NK-92 treated with Interleukin-12 subunit alpha and Interleukin-12 subunit beta, amount 100 ng/mL, for 24 hours (cell line): ENCODE measurements at places on chromosomes 12 and 14.

GRCh38 chr14:30680036-30680435, 57.9 kb downstream of the SCFD1 start:
- DNase-seq, result no peak

DNA sequence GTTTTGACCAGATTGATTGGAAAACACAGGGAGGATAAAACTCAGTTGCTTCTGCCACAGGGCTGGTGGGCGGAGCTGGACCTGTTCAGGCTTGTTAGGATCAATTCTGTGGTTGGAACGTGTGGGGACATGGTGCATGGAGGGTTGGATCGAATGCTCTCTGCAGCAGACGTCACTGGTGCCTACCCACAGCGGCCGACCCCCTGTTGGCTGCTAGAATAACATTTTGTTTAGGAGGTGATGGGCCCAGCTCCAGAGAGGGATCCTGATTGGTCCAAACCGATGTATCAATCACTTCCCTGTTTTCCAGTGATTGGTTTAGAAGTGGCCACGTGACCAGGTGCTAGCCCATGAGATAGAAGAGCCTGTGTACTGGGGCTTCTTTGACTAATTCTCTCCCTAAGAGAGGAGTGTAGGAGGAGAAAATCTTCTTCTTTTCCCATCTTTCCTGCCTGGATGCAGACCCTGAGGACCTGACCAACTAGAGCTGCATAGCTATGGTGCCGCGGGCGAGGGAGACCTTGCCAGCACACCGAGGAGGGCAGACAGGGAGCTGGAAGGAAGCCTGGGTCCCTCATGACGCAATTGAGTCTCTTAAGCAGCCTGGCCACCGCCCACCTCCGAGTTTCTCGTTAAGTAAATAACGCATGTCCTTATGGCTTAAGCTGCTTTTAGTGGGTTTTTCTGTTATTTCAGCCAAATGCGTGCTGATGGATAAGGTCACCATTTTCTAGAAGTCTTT, 163.5 kb downstream of the AACS start:
- DNase-seq, result no peak

DNA sequence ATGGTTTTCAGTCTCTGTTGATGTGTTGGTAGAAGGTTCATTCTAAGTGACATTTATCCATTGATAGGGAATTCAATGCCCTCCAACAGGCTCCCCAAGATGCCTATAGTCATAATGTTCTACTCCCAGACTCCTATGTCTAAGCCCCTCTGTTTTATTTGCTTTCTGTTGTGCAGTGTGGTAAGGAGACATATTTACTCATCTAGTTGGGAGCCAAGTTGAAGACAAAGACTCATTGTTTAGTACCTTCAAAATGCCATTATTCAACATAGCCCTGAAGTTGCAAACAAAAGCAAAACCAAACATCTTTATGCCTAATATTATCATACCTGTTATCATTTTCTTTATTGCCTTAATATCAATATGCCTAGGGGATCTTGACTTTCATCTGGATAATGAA, 302.1 kb downstream of the RMST start:
- DNase-seq, result no peak

DNA sequence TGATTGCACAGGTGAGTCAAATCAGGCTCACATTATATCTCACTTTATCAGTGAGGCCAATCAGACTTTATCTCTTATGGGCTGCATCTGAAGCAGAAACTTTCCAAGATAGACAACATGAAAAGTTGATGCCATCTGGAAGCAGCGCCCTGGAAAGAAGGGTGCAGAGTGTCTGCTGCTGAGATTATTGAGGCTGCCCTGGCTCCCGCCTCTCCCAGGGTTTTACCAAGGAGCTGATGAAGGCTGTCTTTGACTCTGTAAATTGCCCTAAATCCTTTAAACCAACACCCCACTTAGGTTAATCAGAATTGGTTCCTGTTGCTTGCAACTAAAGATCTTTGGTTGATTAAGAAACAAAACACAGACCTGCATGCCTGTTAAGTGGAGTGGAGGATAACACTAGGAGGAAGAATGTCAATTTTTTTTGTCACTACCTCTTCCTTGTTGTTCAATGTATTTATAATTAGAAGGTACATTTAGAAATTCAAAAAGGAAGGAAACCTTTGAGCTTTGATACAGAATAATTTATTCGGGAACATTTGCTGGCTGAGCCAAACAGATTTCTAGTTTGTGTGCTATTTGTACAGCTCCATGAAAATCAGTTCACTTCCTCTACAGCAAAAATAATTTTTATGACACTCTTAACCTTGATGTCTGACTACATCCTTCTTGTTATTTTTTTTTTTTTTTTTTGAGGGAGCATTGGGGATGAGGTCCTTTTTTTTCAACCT, 104.1 kb downstream of the VEZT start:
- no peak for DNase-seq

DNA sequence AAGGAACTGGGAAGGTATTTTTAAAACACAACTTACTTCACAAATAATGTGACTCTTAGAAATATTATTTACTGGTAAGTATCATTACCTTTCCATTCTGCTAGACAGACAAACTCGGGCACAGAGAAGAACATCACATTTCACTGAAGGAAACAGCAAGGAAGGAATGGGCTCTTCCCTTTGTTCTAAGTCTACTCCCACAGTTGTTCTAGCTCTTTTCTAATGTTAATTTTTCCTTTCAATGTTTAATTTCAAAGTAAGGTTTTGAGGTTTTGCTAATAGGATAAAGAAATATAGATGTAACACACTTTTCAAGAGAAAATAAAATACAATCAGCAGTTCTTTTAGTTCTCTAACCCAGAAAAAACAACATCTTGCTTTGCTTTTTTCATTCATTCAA, 7.0 kb downstream of the NID2 start:
- no peak for DNase-seq

GRCh38 chr14:72830356-72830755, 63.5 kb downstream of the DPF3 start:
- no peak for DNase-seq

DNA sequence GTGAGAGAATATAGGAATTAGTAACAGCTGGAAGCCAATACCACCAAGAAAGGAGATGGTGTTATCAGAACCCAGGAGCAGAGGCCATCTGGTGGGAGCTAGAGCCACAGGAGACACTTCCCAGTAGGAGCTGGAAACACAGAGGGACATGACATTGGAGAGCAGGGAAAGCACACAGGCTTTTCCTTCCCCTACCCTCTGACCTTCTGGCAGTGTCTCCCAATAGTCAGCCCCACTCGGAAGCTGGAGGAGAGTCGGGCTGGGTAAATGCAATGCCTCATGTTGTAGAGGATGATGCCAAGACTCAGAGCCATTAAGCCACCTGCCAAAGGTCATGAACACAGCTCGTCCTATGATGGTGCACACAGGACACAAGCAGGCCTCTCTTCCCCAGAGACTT, 538.5 kb downstream of the BCL11B start:
- no peak for DNase-seq

- DNase-seq, result no peak
Observed at GRCh38 chr12:113808095-113808951, 157.8 kb downstream of the RBM19 start.

- no peak for DNase-seq
Observed at GRCh38 chr12:32612658-32613614, 66.2 kb upstream of the DNM1L start.

DNA sequence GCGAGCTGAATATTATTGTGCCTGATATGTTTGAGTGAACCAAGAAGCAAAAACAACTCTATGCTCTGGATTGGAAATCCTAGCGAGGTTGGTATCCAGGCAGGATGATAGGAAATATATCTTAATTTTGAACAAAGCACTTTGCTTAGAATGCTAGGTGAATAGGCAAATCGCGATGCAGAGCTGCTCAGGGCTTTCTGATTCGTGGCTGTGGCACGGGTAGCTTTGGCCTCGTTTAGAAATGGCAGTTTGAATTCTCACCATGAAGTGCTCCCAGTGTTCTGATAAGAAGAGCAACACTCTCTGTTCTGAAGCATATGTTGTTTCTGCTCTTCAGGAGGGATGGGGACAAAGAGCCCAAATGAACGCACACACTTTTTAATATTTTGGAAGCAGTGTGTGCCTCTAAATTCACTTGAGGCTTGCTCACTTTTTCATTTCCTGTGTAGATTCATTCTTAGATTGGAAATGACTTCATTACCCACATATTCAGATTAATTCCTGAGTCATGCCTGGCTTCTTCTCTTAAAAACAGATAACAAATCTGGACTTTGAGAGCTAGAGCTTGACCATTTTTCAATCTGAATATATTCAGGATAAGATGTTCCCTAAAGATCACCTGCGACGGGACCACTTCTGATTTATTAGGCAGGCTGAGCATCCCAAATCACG, 200.9 kb downstream of the RPAP3 start:
- no peak for DNase-seq

DNA sequence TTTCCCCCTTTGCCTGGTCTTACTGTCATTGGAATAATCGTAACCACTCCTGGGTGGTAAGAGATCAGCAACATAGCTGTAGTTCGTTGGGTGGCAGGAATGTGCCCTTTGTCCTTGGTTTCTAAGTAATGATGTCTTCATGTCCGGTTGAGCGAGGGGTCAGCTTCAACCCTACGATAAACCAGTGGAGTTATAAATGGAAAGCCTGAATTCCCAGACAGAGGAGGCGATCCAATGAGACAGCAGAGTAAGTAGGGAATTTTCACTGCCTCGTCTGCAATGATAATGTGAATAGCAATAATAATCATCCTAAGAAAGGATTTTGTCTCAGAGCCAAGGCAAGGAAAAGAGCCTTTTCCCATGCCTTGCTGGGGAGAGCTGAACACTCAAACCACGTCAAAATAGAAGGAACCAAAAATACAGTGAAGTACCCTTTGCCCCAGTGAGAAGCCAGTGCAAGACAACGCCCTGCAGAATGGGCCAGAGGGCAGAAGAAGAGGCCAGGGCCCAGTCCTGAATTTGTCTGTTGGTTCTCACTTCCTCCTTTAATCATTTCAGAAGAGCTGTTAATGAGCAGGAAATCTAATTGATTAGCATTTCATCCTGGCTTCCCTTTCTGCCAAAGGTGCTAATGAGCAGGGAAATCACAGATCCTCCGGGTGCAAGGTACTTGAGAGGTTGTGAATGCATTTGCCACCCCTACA, 330.7 kb downstream of the CACNA1C start:
- DNase-seq, result no peak
